ENCODE measurements at places on chromosomes 12 and 14.

GRCh38 chr12:9361879-9362326 is 153.7 kb upstream of the PZP start:
- DNase-seq = no peak

GRCh38 chr12:93785249-93786010 is 108.3 kb downstream of the CRADD start:
- no peak for DNase-seq

GRCh38 chr14:78254911-78255461 is 84.8 kb downstream of the NRXN3 start:
- DNase-seq = no peak

DNA sequence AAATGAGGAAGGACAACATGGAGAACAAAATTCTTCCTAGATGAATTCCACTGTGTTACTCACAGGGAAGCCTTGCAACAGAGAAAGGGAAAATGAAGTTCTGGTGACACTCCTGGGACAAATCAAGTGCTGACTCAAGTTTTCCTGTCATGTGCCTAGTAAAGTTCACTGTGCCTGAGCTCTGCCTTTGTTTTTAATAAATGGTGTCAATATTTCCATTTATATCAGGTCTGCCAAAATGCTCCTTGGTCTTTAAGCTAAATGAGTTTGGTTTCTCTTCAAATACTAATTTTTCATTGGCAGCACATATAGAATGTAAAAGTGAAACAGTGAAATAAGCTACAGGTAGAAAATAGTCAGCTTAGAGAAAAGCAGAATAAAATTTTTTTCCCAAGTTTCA is 33.0 kb downstream of the HIGD1C start:
- no peak for DNase-seq

DNA sequence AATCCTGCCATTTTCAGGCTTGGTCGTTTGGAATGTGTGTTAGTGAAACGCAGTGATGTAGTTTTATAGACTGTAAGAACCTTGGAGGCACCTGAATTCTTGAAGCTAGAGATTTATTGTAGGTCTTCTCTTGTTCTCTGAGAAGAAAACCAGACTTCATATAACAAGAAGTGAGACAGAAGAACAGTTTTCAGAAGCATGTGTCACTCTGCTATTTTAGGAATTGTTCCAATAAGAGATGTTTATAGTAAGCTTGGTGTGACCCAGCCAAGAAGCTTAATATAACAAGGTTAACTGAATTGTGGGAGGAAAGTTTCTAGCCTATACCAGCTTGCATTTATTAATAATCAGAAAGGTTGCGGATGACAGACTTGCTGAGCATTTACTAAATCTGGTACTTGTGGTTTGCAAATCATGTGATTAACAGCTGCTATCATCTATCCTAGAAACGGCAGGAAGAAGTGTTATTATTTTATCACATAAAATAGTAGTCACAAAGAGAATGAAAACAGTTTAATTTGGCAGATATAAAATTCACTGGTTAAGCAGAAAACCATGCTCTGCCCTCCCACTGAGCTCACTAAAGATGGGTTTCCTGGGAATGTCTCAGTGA is 49.2 kb upstream of the BCAT1 start:
- no peak for DNase-seq

GRCh38 chr14:21923820-21924219 is 250.2 kb upstream of the OR4E1 start:
- no peak for DNase-seq

GRCh38 chr14:105411017-105411941 is 8.3 kb upstream of the MTA1 start:
- no peak for DNase-seq
